ENCODE measurements at places on chromosomes 7 and 10.

GRCh38 chr7:28564755-28565374 lies 152.5 kb downstream of the CREB5 start:
- no peak for DNase-seq

DNA sequence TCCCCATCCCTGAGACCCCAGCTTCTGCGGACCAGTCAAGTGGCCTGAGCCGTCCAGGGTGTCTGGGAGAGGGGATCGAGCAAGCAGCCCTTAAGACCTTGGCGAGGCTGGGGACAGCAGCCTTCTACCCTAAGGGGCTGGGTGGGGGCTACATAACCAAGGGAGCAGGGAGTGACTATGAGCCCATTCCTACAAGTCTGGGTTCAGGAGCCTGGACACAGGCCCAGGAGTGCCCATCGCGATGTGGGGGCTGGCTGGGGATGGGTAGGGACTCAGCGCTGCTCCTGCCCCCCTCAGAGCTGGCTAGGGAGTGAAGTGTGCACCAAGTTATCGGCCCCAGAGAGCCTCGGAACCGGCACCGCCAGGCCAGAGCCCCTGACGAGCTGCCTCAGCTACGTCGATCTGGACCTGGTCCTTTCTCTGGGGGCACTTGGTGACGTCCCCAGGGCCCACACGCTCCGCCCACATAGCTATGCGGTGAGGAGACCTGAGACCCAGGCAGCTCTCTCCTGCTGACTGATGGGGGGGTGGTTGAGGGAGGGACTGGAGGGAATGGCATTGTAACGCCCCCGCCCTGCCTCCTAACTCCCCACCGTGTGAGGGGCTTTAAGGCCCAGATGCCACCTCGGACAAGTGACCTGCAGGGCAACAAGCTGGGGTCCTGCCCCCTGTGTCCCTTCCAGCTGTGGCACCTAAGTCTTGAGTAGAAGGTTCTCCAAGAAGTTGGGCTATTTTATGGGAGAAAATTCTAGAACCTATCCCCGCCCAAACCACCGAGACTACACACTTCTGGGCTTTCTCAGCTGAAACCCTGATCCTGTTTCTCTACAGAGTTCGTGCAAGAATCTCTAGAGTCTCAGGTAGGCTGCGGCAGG lies 2.5 kb downstream of the SAP25 start:
- DNase-seq: no peak

- DNase-seq: no peak
Measured at GRCh38 chr10:88150339-88150738, 286.9 kb downstream of the PTEN start.

GRCh38 chr10:89600041-89600440 lies 45.0 kb downstream of the PANK1 start:
- DNase-seq: no peak

- DNase-seq: no peak
Measured at GRCh38 chr7:452226-452751, 67.4 kb downstream of the PDGFA start.

GRCh38 chr7:66682350-66683093 lies 53.8 kb downstream of the KCTD7 start:
- DNase-seq: no peak

DNA sequence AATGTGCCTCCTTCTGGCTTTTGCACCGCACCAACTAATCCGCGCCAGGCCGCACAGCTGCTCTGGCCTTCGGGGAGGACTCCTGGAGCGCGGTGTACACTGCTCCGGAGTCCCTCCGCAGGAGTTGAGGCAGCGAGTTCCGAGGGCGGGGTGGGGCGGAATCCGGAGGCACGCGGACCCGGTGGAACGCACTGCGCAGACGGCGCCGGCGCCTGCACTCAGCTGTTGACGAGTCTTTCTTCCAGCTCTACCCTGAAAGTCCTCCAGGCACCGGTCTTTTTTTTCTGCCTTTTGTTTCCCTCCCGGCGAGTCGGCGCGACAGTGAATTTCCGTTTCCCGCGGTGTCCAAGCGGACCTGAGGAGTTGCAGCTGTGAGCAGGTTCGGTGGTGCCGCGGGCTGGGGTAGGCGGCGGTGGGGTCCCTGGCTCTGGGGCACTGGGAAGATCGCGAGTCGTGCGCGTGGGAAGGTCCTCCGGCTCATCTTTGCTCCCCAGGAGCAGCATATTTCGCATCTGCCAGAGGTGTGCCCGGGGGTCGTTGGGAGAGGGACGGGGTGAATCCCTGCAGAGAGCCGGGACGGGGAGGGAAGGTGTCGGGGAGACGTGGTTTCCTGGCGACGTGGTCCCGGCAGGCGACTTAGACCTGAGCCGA lies 44.1 kb downstream of the SFTPD start:
- peak; percentile 22 for DNase-seq

GRCh38 chr10:122197611-122198222 lies 73.4 kb upstream of the BTBD16 start:
- no peak for DNase-seq

DNA sequence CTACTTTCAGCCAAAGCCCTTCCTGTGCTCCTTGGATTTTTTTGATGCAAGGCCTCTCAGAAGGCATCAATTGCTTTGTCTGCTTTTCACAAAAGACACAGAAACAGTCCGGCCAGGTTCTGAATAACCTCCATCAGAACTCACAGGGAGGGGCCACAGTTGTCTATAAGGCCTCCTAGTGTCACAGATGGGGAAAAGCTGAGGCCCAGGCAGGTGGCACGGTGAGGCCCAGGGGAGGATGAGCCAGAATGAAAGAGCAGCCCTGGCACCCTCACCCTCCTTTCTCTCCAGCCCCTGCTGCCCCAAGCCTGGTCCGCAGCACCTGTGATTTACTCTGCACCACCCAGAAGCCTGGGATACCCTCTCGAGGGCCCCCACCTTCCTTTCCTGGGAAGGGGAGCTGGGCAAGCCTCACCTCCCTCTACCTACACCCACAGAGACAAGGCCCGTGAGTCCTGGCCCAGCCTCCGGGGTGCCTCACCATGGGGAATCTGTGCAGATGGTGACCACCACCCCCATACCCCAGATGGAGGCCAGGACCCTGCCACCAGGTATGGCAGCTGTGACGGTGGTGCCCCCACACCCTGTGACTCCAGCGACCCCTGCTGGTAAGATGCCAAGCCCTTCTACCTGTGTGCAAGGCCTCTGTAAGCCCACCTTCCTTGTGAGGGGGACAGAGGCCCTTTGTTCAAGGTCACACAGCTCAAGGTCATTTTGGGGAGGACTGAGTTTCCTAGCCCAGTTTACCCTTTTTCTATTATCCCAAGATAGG lies 26.2 kb upstream of the ZNF467 start:
- peak; percentile 43 for DNase-seq

All from activated T-helper 1 cell treated with Interleukin-2 at 50 U/mL for 16 hours (primary cell).